Fibroblast of upper back skin (primary cell): ENCODE measurements at places on chromosomes 7 and 10.

DNA sequence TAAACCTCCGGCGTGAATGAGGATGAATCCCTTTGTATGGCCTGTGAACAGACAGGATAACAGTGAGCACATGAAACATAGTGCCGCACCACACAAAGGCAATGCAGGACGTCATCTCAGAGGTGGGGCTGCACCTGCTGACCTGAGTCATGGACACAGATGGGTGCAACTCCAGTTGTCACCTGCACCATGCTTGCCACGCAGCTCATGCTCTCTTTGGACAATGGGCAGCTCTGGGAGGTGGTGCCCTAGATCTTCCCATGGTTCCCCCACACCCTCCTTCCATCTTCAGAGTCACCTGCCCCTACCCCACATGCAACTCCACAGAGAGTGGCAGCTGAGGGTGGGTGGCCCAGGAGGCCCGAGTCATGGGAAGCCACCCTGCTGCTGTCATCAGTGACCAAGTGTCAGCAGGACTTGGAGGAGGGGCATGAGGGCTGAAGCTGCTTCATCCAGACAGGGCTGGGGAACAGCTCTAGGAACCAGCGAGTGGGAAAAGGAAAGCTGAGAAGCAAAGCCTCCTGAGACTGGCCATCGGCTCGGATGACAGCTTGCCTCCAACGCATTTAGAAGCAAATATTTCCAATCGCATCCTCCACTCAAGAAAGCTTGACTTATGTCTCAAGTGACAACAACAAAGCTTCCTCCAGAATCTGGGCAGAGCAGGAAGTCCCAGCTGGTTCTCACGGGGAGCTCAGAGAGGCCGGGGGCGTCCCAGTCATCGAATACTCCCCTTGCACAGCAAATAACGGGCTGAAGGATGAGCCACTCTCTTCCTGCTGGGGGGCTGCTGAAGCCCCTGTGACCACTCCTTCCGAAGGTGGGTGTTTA lies 27.1 kb downstream of the VIPR2 start:
- no peak for DNase-seq

DNA sequence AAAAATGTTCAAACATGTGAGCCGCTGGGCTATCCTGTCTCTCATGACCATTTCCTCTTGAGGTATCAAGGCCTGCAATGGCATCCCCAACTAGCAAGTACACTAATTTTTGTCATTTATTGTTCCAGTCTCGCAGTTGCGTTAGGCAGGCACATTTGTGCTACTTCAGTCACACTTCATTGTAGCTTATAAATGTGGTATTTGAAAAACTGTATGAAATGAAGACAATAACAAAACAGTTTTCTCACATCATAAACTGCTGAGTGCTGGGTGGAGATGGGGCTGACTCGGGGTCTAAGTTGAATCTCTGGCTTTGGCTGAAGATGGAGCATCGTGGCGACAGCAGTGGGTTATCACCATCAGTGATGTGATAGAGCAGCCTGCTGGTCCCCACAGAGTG lies 92.7 kb downstream of the FAM13C start:
- no peak for DNase-seq

- peak; percentile 5 for DNase-seq
These were observed 38.2 kb downstream of the NEUROD6 start for GRCh38 chr7:31302356-31302755.

DNA sequence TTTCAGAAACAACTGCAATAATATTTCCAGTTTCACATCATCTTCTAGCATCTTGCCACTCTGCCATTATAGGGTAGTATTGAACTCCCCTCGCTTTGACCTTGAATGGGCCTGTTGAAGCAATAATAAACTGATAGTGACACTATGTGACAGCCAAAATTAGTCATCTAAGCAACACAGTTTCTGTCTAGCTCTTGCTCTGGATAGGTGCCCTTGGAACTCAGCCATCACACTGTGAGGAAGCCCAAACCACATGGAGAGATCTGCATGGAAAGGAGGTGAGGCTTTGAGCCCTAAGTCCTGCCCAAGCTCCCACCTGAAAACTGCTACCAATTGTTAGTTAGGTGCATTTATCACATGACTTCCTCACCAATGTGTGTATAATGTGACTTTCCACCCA lies 18.1 kb upstream of the KCND2 start:
- DNase-seq = no peak

- no peak for DNase-seq
These were observed 13.7 kb downstream of the RFC2 start for GRCh38 chr7:74240482-74240881.

DNA sequence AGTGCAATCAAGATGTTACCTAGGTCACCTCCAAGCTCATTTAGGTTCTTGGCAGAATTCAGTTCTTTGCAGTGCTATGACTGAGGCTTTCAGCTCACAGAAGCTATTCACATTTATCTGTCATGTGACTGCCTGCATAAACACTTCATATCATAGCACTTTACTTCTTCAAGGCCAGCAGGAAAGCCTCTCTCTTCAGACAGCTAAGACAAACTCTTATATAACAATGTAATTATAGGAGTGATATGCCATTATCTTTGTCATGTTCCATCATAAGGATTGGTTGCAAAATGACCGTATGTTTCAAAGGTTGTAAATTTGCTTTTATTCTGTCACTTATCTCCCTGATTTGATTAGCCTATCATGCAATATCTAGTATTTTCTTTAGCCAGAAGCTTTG lies 78.8 kb upstream of the TMEM196 start:
- no peak for DNase-seq

- DNase-seq = no peak
These were observed 190.8 kb downstream of the ADARB2 start for GRCh38 chr10:1546431-1547110.

- DNase-seq = peak; percentile 57
These were observed 3.7 kb upstream of the HNRNPH3 start for GRCh38 chr10:68327889-68328786.

DNA sequence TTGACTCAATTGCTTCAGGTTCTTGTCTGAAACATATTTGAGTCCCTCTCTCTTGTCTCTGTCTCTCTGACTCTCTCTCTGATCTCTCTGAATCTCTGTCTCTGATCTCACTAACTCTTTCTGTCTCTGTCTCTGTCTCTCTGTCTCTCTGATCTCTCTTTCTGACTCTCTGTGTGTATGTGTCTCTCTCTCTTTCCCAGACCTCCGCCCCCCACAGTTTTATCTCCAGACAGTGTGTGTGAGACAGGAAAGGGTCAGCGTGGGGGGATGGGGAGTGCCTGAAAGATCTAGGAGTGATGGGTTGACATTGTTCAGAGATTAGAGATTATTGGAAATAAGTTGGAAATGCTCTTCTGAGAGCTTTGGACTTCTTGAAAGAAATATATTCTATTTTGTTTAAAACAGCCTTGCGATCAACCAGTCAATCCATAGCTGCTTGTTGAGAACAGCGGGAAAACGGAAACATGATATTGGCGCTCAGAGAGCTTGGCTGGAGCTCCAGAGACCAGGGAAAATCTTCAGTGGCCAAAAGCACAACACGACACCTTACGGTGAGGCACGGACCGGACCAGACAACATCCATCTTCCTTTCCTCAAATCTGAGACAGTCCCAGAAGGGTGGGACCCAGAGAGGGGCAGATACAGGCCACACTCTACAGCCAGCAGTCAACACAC lies 35.5 kb downstream of the CALML3 start:
- no peak for DNase-seq

DNA sequence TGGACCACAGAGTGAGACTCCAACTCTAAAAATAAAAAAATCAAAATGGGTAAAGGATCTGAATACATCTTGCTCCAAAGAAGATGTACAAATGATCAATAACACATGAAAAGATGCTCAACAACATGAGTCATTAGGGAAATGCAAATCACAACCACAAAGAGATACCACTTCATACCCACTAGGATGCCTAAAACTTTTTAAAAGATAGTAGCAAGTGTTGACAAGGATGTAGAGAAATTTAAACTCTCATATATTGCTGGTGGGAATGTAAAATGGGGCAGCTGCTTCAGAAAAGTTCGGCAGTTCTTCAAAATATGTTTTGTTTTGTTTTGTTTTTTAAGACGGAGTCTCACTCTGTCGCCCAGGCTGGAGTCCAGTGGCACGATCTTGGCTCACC lies 45.7 kb upstream of the GTF2IRD1 start:
- no peak for DNase-seq

- DNase-seq = peak; percentile 39
These were observed 144.6 kb downstream of the NRCAM start for GRCh38 chr7:108311446-108312168.

DNA sequence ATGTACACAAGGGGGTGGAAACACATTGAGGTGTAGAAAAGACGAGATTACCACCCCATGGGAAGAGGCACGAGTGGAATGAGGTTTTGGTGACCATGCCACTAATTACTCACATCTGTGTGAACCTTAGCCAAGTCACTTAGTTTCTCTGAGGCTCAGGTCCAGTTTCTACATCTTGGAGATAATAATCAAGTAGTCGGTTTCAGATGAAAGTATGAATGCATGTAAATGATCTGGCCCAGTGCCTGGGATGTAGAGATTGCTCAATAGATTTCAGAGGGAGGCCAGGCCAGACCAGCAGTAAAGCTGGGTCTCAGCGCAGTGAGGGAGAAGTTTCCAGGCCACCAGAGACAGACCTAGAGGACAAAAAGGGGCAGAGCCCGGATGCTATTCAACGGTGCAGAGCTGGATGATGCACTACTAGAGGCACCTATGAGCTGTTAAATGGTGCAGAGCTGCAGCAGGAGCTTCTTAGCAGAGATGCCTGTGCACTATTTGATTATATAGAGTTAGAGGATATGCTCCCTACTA lies 725.1 kb downstream of the GRID1 start:
- peak; percentile 60 for DNase-seq

DNA sequence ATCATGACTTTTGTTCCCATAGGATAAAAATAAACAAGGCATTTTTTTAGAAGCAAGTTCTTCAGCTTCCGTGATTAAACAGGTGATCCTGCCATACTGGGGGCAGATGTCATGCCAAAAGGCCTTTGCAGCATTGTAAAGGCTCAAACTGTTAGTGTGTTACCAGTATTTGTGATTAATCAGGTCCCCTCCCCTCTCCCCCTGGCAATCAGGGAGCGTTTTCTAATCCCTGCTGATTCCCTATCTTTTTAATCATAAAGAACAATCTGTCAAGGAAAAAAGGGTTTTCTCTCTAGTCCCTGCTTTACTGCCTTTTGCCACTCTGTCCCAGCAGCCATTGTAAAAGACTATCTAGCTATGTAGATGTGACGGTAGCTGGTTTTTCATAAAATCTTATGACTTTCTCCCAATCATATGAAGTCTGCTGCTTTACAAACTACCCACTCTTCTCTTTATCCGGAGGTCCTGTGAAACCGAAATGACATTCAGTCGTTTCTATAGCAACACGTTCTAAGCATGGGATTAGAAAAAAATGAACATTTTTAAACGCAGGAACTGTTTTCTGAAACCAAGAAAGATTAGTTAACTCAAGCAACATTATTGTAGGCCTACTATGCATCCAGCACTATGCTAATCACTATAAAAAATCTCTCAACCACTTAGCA lies 210.9 kb downstream of the RNLS start:
- no peak for DNase-seq

- DNase-seq = peak; percentile 62
These were observed 22.7 kb downstream of the CISD1 start for GRCh38 chr10:58291538-58292174.

GRCh38 chr10:131997366-131998049 lies 15.8 kb upstream of the BNIP3 start:
- DNase-seq = peak; percentile 53

DNA sequence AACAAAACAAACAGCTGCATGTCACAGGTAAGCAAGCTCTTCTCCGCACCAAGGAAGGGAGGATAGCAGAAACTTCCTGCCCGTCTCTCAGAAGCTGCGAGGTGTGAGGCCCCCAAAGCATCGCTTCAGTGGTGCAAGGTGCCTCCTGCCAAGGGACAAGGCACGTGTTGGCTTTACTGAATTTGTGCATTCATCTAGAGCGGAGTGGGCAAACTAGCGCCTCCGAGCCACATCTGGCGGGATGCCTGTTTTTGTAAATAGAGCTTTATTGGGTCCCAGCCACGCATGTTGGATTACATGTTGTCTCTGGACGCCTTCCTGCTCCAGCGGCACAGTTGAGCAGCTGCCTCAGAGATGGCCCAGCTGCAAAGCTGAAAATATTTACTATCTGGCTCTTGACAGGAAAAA lies 27.7 kb downstream of the PHYH start:
- DNase-seq = peak; percentile 8

- no peak for DNase-seq
These were observed 117.0 kb upstream of the ARID5B start for GRCh38 chr10:61784354-61785133.

DNA sequence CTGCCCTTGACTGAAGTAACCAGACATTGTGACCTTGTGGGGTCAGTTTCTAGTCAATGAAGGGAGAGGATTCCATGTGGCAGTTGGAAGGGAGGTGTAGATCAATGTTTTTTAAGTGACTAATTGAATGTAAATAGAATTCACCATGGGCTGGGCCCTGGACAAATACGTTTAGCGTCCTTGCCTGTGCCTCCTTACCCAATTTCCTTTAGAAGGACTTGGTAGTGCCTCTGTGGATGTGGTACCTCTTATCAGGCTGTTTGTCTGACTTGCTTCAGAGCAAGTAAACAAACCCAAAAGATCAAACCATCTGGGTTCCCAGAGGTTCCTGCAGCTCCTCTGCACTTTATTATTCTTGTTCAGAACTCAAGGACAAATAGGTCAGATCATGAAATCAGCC lies 4.3 kb upstream of the KAT6B start:
- DNase-seq = no peak

GRCh38 chr7:159140170-159140910 lies 4.3 kb downstream of the VIPR2 start:
- DNase-seq = no peak

GRCh38 chr7:47335557-47336471 lies 246.1 kb downstream of the TNS3 start:
- DNase-seq = peak; percentile 57

GRCh38 chr7:326809-327232 lies 36.9 kb downstream of the FOXL3 start:
- no peak for DNase-seq

DNA sequence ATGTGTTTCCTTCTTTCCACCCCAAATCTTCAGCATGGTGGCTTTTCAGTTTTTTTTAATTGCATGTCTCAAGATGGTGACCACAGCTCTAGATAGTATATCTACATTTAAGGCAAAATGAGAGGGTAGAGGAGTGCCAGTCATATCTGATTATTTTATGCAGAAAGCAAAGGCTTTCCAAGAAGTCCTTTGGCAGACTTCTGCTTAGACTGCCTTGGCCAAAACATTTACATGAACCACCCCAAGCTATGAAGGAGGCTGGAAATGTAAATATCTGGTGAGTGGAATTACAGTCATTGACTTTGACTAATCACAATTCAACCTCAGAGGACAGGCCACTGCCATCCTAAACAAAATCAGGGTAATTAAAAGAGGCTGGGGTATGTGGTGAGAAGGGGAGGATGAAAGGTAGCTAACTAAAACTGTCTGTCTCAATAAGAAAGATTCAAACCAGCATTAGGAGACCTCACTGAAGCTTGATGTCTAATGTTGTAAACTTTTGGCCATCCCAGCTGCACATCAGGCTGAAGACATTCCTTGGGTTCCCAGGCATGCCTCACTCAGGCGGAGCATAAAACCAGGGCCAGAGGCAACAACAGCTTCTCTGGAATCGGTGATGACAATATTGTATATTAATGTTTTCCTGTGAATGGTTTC lies 53.4 kb downstream of the PPP1R3C start:
- DNase-seq = peak; percentile 91
